ENCODE measurements at places on chromosomes 12 and 14.
A peak's percentile ranks its signal among the peaks of the same experiment; 100 is the strongest.

DNA sequence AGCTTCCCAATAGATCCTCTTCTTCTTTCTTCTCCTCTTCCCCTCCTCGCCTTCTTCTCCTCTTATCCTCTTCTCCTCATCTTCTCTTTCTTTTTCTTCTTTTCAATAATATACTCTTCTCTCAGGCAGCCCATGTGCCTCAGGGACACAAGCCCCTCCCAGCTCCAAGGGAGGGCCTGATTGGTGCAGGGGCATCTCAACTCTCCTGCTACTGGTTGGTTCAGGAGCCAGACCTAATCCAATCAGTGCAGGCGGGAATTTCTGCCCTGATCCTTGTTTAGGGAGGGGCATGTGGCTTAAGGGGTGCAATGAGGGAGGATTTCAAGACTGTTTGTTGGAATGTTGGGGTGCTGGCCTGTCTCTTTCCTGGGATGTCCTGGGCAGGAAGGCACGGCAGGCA lies 9.0 kb downstream of the SERPINA12 start:
- DNase-seq: no peak

DNA sequence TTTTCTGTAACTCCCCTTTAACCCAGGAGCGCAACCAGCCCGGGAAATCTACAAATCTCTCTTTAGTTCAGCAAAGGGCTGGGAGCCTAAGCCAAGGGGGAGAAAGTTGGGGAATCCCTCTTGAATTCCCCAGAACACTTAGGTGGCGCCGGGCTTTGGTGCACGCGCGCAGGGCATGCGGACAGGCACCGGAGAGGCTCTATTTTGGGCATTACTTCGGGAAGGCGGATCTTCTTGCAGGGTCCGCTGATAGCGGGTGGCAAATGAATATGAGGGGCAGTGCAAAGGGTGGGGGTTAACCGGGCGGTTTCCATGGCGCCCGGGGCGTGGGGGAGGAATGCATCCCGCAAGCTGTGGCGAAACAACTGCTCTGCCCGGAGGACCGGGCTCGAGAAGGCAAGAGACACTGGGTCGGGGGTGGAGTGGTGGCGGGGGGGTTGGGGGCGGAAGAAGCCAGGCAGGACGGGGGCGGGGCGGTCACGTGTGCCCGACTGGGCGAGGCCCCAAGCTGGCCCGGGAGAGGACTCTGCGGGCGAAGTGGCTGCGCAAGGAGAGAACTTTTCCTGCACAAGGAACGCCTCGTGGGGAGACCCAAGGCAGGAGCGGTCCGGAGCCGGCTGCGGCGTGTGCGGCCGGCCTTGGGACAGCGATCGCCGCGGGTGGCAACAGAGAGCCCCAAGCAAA lies at the start of gene FLVCR2:
TSS of gene FLVCR2 (plus strand) at position 519 of the 684 bp plus-strand sequence. CDS start 353 bp downstream, outside the sequence.
- peak; percentile 72 for DNase-seq

DNA sequence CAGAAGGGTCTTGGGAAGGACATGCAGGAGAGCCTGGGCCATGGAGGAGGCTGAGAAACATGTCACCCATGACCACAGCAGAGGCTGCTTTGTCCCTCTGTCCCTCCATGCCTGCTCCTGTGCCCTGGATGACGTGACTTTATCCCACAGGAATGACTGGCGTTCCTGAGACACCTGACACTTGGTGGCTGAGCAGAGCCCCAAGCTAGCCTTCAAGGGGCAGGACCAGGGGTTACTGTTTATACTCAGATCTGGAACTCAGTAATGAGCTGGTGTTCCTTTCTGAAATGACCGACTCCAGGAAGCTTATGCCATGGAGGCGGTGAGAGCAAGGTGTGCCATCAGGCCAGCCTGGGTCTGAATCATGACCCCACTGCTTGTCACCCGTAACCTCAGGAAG lies 44.2 kb downstream of the ZFP36L1 start:
- DNase-seq: no peak

GRCh38 chr12:50043308-50043707 lies 14.1 kb upstream of the ASIC1 start:
- no peak for DNase-seq

DNA sequence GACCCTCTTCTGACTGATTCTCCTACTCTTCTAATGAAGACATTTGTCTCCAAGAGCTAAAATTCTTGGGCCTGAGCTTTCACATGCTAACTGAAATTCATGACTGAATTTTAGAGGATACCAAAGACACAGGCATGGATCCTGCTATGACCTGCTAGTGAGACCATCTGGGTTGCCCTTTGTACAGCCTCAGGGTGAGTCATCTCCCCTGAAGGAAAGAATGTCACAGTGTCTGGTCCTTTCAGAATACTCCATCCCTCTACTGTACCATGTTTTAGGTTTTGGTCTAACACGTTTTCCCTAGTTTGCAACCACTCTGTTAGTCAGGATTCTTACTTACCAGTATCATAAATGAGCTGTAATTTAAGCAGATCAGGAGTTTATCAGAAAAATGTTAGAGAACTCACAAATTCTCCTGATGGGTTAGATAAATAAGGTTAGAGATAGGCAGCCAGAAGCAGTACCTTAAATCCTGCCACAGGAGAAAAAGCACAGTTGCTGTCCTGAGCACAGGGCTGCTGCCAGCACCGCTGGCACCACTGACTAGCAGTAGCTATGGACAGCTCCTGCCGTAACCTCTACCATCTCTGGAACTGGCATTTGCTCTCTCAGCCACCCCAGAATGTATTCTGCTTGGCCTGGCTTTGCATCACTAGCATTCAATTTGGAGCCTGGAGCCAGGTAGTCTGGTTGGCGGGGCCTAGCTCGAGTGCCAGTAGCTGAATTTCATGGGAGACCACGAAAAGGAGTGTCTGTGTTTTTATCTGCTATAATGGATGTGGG lies 127.6 kb downstream of the ANO6 start:
- no peak for DNase-seq

DNA sequence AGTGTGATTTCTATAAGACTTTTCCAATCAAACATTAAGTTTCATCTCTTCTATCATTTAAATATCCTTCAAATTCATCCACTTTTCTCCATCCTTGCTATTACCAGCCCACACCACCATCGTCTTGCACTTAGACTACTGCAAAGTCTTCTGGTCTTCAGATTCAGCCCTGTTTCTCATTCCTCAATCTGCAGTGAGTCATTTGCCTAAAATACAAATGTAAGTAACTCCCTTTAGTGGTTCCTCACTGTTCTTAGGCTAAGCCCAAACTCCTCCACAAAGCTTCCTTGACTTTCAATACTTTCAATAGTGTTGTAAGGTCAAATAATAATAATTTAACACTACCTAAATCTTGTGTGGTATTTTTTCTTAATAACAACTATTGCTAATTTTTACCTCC lies 83.3 kb downstream of the PLEKHG7 start:
- no peak for DNase-seq

- DNase-seq: no peak
Measured at GRCh38 chr14:66009089-66009488, 477.1 kb upstream of the CCDC196 start.

DNA sequence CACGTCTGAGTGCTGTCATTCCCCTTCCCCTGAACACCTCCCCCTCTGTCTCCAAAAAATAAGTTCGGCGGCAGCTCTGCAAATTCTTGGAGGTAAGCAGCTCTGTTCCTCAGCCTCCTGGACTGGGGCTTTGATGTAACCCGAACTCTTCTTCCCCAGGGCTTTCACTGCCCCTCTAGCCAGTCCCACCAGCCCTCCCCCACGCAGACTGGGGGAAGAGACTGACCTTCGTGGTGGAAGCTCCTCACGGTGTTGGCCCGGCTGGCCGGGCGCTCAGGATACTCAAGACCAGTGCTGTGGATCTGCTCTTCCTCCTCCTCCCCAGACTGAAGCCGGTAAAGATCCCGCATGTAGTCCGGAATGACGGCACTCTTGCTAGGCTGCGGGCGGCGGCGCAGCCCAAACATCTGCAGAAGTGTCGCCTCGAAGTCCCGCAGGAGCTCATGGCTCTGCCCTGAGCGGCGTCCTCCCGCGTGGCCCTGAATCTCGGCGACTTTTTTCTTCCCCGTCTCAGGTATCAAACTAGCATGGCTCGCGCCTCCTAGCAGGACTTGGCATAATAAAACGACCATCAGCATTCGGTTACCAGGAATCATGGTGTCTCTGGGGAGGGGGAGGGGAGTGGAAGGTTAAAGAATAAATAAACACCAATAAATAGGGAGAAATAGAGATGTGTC lies 4.9 kb downstream of the BMP4 start:
- DNase-seq: no peak

DNA sequence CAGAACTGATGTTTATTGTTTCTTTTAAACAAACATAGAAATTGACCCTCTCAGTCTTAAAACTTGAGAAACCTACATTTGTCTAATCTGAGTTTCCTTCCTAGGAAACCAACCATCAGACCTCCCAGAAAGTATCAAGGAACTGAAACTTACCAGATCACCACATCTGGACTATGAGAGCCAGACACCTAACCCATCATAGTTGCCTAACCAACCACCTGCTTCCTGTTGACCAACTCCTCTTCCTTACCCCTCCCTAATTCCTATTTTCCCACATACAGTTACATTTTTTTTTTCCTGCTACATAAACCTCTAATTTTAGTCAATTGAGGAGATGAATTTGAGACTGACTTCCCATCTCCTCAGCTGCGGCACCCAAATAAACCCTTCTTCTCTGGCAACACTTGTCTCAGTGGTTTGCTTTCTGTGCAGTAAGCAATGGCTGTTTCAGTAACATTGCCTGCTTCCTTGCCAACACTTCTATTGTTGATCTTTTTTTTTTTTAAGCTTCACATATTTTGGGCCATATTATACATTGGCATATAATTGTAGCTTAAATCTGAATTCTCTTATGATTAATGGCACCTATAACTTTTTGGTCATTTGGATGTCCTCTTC lies 34.3 kb downstream of the KLRD1 start:
- DNase-seq: no peak

Data from stimulated activated CD4-positive, alpha-beta T cell treated with anti-CD3 and anti-CD28 coated beads, Interleukin-4, amount 100 ng/mL, for 1 hour (primary cell).